NCI-H1436 treated with DMSO at 0.1 percent for 48 hours (cell line): ENCODE measurements at places on chromosomes 7 and 10.

- DNase-seq = no peak
Measured at GRCh38 chr7:33191340-33191739, 62.0 kb downstream of the BBS9 start.

DNA sequence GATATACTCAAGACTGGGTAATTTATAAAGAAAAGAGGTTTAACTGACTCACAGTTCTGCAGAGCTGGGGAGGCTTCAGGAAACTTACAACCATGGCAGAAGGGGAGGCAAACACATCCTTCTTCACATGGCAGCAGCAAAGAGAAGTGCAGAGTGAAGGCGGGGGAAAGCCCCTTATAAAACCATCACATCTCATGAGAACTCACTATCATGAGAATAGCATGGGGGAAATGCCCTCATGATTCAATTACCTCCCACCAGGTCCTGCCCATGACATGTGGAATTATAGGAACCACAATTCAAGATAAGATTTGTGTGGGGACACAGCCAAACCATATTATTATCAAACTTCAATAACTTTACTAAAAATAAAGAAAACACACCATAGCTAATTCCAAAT, 30.4 kb upstream of the JAZF1 start:
- DNase-seq = no peak

DNA sequence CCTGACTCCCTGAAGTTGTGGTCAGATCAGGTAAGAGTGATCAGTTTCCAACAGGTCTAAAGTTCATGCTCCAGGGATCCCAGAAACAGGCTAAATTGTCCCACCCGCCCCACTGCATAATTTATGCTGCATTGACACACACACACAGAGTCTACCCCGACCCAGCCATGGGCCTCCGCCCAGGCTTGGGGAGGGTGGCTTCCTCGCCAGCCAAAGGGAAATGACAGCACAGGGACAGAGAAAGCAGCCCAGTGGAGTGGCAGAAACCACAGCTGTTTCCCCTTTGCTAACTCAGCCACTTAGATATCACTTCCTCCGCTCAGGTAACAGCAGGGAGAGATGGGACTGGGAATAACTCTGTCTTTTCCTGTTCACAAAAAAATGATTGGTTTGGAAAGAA, 9.4 kb downstream of the SH3PXD2A start:
- DNase-seq = no peak

DNA sequence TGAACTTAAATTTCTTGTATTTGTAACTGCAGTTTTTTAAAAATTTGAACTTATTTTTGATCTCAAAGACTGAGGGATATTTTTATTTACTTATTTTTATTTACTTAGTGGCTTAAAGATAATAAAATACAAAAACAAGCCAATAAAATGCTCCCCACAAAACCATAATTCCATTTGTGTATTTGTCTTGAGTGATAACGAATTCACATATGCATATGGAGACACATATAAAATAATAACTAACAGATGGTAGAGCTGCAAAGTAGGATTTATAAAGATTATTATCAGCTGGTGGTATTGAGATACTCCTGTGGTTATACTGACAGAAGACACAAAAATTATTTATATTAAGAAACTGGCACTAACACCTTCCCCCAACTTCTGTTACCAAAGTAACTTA, 90.2 kb upstream of the RPA3 start:
- no peak for DNase-seq

DNA sequence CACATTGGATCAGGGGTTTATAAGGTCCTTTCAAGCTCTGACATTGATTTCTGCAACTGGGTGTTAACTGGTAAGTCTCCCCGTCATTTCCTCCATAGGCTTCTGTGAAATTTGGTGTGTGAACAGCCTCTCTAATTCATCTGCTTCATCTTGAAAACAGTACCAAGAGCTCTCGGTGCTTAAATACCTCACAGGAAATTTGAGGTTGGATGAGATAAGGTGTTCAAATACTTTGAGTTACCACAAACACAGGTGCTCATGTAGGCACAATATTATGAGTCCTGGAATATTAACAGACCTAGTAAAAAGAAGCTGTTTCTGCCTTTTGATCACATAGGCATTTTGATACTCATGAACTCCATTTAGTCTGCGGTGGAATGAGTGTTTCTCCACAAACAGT, 85.2 kb downstream of the RTKN2 start:
- DNase-seq = no peak

- DNase-seq = no peak
Measured at GRCh38 chr7:47946581-47947354, 1.5 kb downstream of the PKD1L1 start.

GRCh38 chr7:81725812-81726127, 44.1 kb downstream of the HGF start:
- DNase-seq = no peak
